ENCODE measurements at places on chromosomes 1 and 21.

GRCh38 chr21:44071359-44072104, 35.7 kb upstream of the PWP2 start:
- DNase-seq, result no peak

DNA sequence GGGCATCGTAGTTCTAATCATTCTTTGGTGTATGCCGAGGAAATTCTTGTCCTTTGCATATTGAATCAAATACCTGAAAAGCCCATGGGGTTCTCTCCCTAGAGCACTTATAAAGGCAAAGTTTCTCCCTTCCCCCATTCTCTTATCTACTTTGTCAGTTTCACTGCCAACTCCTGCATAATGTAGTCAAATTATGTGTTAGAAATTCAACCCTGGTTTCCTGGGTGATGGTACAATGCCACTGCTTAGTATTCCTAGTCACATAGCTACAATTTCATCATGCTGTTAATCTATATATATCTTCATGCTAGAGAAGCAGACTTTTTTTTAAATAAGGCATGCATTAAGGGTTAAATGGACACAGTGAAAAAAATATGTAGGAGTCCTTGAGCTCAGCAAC, 119.0 kb downstream of the PDE4B start:
- no peak for DNase-seq

DNA sequence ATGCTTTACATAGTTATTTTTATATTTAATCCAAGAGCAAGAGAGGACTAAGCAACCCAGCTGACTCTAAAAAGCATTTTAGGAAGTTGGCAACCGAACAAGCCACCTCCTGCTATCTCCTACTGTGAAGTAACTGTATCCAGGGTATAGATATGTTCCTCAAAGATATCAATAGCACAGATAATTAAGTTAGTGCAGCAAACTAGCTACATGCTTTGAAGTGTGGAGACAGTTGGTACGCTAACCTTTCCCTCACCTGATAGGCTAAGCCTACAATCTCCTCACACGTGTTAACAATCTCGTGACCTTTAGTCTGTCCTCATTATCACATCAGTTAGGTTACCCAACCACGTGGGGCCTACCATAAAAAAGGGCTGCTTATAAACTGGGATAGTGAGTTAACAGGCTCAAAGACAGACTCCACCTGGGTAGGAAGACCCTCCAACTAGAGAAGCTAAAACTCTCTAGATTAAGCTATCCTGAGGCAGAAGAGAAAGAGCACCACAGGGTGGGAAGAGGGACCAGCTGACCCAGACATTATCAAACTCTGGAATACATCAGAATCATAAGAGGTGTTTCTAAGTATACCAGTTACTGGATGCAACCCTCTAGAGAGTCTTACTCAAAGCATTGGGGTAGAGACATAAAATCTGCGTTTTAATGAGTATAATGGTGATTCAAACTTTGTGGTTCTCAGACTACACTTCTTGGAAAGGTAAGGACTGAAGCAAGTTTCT, 340.1 kb upstream of the ESRRG start:
- no peak for DNase-seq

- DNase-seq, result peak; percentile 29
Observed at GRCh38 chr1:39653546-39654031, 14.1 kb upstream of the HEYL start.

GRCh38 chr1:101239095-101240040, 2.5 kb downstream of the S1PR1 start:
- DNase-seq, result no peak

GRCh38 chr1:43499898-43500297, 30.8 kb upstream of the PTPRF start:
- DNase-seq, result no peak

DNA sequence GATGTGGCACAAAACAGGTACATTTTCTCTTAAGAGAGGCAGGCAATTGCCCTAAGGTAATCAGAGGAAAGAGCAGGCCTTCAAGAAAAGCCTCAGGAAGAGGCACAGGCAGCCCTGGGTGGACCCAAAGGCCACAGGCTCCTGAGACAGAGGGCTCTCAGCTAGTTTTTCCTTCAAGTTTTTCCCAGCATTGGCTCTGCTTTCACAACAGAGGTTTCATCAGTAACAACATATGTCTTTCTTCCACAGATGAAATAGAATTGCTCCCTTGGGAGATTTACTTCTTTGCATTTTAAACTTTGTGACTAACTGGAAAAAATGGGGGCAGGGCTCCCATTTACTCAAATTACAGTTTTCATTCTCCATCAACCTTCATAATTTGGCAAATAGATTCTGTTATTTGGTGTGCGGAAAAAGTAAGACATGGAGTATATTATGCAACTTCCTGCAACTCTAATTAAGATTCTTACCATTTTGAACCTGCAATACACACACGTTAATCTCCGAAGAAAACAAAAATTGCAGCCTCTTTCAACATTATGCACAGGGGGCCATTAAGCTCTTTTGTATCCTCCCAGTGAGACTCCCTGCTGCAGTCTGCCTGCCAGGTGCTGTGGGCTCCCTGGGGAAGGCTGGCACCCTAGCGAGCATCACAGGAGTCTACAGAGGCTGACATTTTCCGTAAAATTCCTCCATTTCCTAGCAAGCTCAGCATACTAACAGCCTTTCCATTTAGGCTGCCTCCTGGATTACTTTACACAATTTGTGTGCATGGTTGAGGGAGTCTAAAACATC, 282.3 kb downstream of the USH2A start:
- no peak for DNase-seq

- DNase-seq, result no peak
Observed at GRCh38 chr1:186187601-186188000, 187.5 kb downstream of the TPR start.

DNA sequence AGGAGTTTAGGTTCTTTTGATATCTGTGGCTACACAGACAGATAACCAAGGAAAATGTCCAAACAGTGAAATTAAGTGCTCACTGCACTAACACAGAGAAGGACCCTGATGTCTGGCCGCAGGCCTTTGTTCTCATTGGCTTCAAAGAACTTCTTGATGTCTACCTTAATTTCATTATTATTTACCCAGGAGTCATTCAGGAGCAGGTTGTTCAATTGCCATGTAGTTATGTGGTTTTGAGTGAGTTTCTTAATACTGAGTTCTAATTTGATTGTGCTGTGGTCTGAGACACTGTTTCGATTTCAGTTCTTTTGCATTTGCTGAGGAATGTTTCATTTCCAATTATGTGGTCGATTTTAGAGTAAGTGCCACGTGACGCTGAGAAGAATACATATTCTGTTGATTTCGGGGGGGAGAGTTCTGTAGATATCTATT, 15.2 kb upstream of the LGALS8 start:
- no peak for DNase-seq

- DNase-seq, result peak; percentile 3
Observed at GRCh38 chr1:101309334-101310311, 72.8 kb downstream of the S1PR1 start.

- DNase-seq, result no peak
Observed at GRCh38 chr21:38272215-38272614, 15.4 kb downstream of the KCNJ15 start.

DNA sequence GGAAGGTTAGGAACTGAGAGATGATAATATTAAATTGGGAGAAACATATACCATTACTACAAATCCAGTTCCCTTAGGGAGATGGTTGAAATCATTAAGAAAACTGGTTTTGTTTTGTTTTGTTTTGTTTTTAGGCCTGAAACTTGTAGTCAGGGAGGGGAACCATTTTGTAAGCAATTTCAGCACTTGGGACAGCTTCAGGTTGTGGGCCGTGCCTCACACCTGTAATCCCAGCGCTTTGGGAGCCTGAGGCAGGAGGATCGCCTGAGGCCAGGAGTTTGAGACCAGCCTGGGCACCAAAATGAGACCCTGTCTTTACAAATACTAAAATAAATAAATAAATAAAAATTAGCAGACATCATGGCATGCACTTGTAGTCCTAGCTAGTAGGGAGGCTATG, 694.3 kb upstream of the NR5A2 start:
- DNase-seq, result no peak

DNA sequence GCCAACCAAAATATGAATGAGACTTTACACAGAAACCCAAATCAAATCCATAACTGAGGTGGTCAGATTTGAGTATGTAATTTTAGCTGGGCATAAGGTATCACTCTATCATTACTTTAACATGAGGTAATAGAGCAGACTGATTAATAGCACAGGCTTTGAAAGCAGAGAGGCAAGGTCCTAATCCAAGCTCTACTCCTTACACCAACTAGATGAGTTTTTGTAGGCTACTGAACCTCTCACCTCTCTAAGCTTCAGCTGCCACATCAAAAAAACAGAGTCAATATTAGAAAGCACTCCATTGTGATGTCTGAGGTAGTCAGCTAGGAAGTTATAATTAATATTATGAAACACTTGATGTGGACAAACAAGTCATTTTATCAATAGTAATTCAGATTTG, 63.7 kb downstream of the ARID4B start:
- no peak for DNase-seq

- DNase-seq, result no peak
Observed at GRCh38 chr1:9296850-9297249, 4.2 kb downstream of the SPSB1 start.

DNA sequence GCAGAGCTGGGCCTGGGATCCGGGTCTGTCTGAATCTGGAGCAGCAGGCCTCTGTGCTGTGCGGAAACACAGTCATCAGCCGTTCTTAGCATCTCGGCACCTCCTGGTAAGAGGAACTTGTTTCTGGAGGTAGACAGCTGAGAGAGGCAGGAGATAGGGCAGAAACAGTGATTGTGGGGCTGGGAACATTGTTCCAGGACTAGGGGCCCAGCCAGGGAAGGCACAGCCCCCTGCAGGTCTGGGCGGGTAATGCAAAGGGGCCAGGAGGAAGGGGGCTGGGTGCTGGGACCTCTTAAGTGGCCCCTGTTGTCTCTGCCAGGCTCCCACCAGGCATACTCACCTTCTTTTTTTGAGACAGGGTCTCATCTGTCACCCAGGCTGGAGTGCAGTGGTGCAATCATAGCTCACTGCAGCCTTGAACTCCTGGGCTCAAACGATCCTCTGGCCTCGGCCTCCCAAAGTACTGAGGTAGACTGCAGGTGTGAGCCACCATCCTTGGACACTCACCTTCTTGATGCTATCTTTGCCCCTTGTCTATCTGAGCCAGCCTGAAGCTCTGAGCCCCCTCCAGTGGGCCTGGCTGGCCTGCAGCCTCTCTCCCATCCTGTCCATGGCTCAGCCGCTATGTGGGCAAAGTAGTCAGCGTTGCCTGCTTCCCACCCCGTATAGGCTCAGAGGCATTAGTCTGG, 134.3 kb upstream of the ZBTB40 start:
- DNase-seq, result no peak

GRCh38 chr1:13513895-13514546, at the start of gene LRRC38:
TSS of gene LRRC38 (minus strand) at chr1:13514003. CDS start at chr1:13513593, 410 bp downstream.
- DNase-seq, result no peak
